ENCODE measurements at places on chromosomes 3 and 15.

DNA sequence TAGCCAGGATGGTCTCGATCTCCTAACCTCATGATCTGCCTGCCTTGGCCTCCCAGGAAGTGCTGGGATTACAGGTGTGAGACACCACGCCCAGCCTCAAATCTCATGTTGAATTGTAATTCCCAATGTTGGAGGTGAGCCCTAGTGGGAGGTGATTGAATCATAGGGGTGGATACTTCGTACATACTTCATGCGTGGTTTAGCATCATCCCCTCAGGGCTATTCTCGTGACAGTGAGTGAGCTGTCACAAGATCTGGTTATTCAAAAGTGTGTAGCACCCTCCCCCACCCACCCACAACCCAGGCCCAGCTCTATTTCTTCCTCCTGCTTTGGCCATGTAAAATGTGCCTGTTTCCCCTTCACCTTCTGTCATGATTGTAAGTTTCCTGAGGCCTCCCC is 236.9 kb upstream of the IL12A start:
- no peak for DNase-seq

DNA sequence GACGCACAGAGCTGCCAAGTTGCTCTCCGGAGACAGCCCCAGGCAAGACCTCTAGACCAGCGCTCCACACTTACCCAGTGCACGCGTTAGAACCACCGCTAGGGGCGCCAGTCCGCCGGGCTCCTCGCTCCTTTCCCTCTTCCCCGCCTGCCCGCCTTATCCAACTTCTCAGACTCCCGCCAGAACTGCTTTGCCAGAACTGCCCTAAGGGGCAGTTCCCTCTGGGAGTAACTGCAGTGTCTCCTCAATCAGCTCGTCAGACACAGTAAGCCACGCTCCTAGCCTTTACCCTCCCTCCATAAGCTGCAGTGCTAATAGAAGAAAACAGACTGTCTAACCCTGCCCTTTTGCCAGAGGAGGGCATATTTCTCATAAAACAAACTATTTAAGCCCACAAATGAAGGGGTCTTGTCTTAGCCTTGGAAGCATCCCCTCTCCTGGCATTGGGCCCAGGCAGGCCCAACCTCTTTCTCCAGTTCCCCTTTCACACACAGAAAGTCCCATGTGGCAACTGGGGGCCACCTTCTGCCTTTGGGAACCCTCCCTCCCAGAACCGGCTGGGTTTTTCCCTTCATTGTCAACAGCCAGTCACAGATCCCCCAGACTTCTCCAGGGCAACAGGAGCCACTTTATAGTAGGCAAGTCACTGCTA is 3.7 kb downstream of the BMF start:
- DNase-seq, result peak; percentile 51

GRCh38 chr15:40316931-40317330 is 6.6 kb upstream of the INAFM2 start:
- DNase-seq, result no peak

GRCh38 chr3:4990069-4990468 is 10.8 kb downstream of the BHLHE40 start:
- no peak for DNase-seq
